ENCODE measurements at places on chromosomes 2 and 18. TPM values are rescaled to one million over a fixed set of nuclear protein-coding genes. Genes with fewer than 3 reads are reported as not detected.

The CDH19 gene
- 1.3 TPM for polyA plus RNA-seq

The CAD gene
- 26.9 TPM for polyA plus RNA-seq

The NHEJ1 gene
- 11.6 TPM for polyA plus RNA-seq

The NEB gene
- 1,544 TPM for polyA plus RNA-seq

The INPP4A gene
- 11.1 TPM for polyA plus RNA-seq

The RBKS gene
- 1.1 TPM for polyA plus RNA-seq

Data from forelimb muscle (tissue), 1 donor.